ENCODE measurements at places on chromosomes 13 and 19. TPM values are rescaled to one million over a fixed set of nuclear protein-coding genes. Genes with fewer than 3 reads are reported as not detected.

DNA sequence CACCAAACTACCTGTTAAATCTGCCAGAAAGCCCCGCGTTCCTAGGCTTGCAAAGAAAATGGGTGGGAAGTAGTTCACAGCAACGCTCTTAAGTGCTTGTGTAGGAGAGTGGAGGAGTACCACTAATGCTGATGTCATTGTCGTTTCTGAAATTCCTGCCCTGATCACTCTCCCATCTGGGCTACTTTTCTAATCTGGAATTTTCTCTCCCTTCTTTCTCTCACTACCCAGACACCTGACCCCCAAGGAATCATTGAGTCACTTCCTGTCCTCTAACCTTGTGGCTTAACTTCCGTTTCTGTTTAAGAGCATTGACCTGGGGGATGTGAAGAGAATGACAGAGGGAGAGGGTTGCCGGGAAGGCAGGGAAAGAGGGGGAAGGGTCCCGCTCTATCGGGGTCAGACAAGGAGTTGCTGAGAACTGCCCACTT, 98.7 kb downstream of the STARD13 start:
- no peaks in the 10 kb centered on the region for H3K36me3 ChIP-seq
- no peak overlapping the region for H3K4me3 ChIP-seq
- no peaks in the 10 kb centered on the region for H3K27me3 ChIP-seq
- H3K27ac ChIP-seq, result peak overlapping the region; percentile 15

GRCh38 chr13:44364345-44365000, 9.2 kb upstream of the SERP2 start:
- no peak overlapping the region for H3K4me3 ChIP-seq
- peaks cover 13% of the 10 kb centered on the region for H3K4me1 ChIP-seq
- no peaks in the 10 kb centered on the region for H3K36me3 ChIP-seq
- no peak overlapping the region for H3K27ac ChIP-seq
- no peaks in the 10 kb centered on the region for H3K27me3 ChIP-seq

The KCNN4 gene
- 4.6 TPM for total RNA-seq

GRCh38 chr13:73722120-73722519, 412.1 kb downstream of the KLF12 start:
- no peaks in the 10 kb centered on the region for H3K36me3 ChIP-seq
- H3K4me1 ChIP-seq, result no peaks in the 10 kb centered on the region
- no peak overlapping the region for H3K27ac ChIP-seq

- DNase-seq, result no peak
- peaks cover 54% of the 10 kb centered on the region for H3K27me3 ChIP-seq
- H3K4me1 ChIP-seq, result peaks cover 4% of the 10 kb centered on the region
- H3K36me3 ChIP-seq, result no peaks in the 10 kb centered on the region
Observed at GRCh38 chr19:497869-498510, 1.7 kb downstream of the MADCAM1 start.

DNA sequence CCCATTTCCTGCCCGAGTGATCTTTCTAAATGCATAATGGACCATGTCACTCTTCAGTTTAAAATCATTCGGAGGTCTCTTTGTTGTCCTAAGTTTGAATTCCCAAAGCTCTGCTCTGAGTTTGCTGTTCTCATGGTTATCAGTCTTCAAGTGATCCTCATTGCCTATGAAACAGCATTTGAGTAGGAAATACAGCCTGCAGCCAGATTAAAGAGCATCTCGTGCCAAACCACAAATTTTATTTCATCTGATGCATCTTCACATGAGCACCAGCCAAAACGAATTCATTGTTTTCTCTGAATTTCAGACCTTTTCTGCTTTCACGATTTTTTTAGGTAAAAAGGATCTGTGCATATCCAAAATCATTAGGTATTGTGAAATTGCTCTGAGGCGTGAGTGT, 299.6 kb downstream of the TDRD3 start:
- no peaks in the 10 kb centered on the region for H3K27me3 ChIP-seq
- H3K4me1 ChIP-seq, result no peaks in the 10 kb centered on the region
- no peak overlapping the region for H3K27ac ChIP-seq
- H3K4me3 ChIP-seq, result no peak overlapping the region
- no peak for DNase-seq

The ATP4A gene
- not detected for total RNA-seq

The TMC4 gene
- total RNA-seq, result 4.4 TPM

The PEG3 gene
- total RNA-seq, result 9.0 TPM

GRCh38 chr13:40652588-40652940, 13.9 kb downstream of the FOXO1 start:
- peaks cover 52% of the 10 kb centered on the region for H3K4me1 ChIP-seq
- no peaks in the 10 kb centered on the region for H3K36me3 ChIP-seq
- H3K27ac ChIP-seq, result no peak overlapping the region

DNA sequence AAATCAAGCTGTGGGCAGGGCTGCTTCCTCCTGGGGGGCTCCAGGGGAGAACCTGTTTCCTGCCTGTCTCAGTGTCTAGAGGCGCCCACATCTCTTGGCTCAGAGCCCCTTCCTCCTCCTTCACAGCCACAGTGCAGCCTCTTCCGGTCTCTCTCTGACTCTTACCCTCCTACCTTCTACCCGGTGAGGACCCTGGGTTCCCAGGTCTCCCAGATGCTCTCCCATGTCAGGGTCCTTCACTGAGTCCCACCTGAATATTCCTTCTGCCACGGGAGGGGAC, 153.1 kb downstream of the KDM4B start:
- H3K4me3 ChIP-seq, result no peak overlapping the region
- DNase-seq, result no peak
- no peak overlapping the region for H3K27ac ChIP-seq
- no peaks in the 10 kb centered on the region for H3K27me3 ChIP-seq
- no peaks in the 10 kb centered on the region for H3K36me3 ChIP-seq
- no peaks in the 10 kb centered on the region for H3K4me1 ChIP-seq

GRCh38 chr13:80054806-80055205, 286.1 kb downstream of the SPRY2 start:
- H3K36me3 ChIP-seq, result no peaks in the 10 kb centered on the region
- H3K27me3 ChIP-seq, result no peaks in the 10 kb centered on the region
- no peak overlapping the region for H3K27ac ChIP-seq
- no peak for DNase-seq

The KIR2DL3 gene
- total RNA-seq, result not detected

- H3K27me3 ChIP-seq, result no peaks in the 10 kb centered on the region
- no peaks in the 10 kb centered on the region for H3K36me3 ChIP-seq
- H3K4me1 ChIP-seq, result no peaks in the 10 kb centered on the region
- H3K4me3 ChIP-seq, result no peak overlapping the region
- no peak overlapping the region for H3K27ac ChIP-seq
Observed at GRCh38 chr19:10499550-10500246, 3.5 kb downstream of the KEAP1 start.

GRCh38 chr13:66644855-66645460, 585.2 kb downstream of the PCDH9 start:
- no peak overlapping the region for H3K27ac ChIP-seq
- H3K4me1 ChIP-seq, result no peaks in the 10 kb centered on the region
- no peaks in the 10 kb centered on the region for H3K36me3 ChIP-seq
- H3K4me3 ChIP-seq, result no peak overlapping the region
- no peak for DNase-seq

The NCR1 gene
- not detected for total RNA-seq

DNA sequence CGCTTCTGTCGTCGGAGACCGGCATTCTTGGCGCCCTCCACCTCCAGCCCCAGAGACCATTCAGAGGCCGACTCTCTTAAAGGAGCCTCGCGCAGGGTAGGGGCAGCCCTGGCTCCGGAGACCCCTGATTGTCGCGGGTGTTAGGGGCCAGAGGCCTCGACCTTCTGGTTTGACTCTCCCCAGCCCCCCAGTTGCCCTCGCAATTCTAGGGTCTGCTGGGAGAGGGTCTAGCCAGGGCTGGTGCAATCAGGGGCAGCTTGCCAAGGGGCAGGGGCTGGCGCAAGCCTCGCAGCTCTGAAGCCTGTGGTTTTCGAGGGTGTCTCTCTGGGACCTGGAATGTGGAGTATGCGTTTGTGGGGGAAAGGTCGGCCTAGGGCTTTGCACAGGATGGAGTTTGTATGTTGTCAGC, 1.6 kb upstream of the SLC7A10 start:
- H3K36me3 ChIP-seq, result no peaks in the 10 kb centered on the region
- H3K4me3 ChIP-seq, result no peak overlapping the region
- peaks cover 64% of the 10 kb centered on the region for H3K27me3 ChIP-seq
- no peak overlapping the region for H3K27ac ChIP-seq
- no peaks in the 10 kb centered on the region for H3K4me1 ChIP-seq

- no peak for DNase-seq
- H3K36me3 ChIP-seq, result no peaks in the 10 kb centered on the region
- H3K27ac ChIP-seq, result no peak overlapping the region
- peaks cover 10% of the 10 kb centered on the region for H3K4me1 ChIP-seq
- H3K27me3 ChIP-seq, result no peaks in the 10 kb centered on the region
Observed at GRCh38 chr13:24625870-24626849, 54.0 kb upstream of the ATP12A start.

GRCh38 chr13:99255271-99255670, 2.9 kb downstream of the GPR18 start:
- no peak overlapping the region for H3K4me3 ChIP-seq
- H3K36me3 ChIP-seq, result peaks cover 14% of the 10 kb centered on the region
- DNase-seq, result no peak
- H3K4me1 ChIP-seq, result no peaks in the 10 kb centered on the region
- H3K27me3 ChIP-seq, result no peaks in the 10 kb centered on the region
- no peak overlapping the region for H3K27ac ChIP-seq

All from tibial nerve (tissue), 4 donors.